Stimulated activated CD4-positive, alpha-beta T cell treated with anti-CD3 and anti-CD28 coated beads, Interleukin-1b, Interleukin-23, amount 100 ng/mL, for 24 hours (primary cell): ENCODE measurements at places on chromosomes 1 and 21.
A peak's percentile ranks its signal among the peaks of the same experiment; 100 is the strongest.

- no peak for DNase-seq
Measured at GRCh38 chr1:27408151-27408550, 15.7 kb downstream of the GPR3 start.

GRCh38 chr21:43938751-43939442 is 73.2 kb upstream of the TRAPPC10 start:
- DNase-seq = peak; percentile 77

GRCh38 chr1:223363057-223363855 is 720 bp downstream of the SUSD4 start:
- DNase-seq = no peak

GRCh38 chr1:109816175-109816811 is 52.6 kb upstream of the EPS8L3 start:
- DNase-seq = no peak

GRCh38 chr1:58813801-58814200 is 30.0 kb upstream of the JUN start:
- DNase-seq = no peak
